Choroid plexus epithelial cell (primary cell): ENCODE measurements at places on chromosomes 7 and 10.
A peak's percentile ranks its signal among the peaks of the same experiment; 100 is the strongest.

DNA sequence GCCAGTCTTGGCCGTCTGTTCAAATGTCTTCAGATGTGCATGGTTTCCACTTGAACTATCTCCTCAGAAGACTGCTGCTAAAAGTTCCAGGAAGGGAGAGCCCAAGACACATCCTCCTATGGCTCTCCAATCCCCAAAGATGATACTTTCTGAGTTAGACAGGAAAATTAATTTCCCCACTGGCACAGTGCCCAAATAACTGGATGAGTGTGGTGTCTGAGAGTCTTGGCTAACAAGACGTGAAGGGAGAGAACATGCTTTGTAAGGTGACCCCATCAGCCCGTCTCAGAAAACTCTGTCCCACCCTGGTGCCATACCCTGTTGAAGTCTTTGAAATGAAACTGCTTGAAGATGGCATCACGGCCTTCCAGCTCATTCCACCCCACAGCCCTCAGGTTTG, 2.9 kb downstream of the PCBD1 start:
- DNase-seq, result no peak

GRCh38 chr7:82723411-82723810, 279.8 kb upstream of the CACNA2D1 start:
- no peak for DNase-seq

DNA sequence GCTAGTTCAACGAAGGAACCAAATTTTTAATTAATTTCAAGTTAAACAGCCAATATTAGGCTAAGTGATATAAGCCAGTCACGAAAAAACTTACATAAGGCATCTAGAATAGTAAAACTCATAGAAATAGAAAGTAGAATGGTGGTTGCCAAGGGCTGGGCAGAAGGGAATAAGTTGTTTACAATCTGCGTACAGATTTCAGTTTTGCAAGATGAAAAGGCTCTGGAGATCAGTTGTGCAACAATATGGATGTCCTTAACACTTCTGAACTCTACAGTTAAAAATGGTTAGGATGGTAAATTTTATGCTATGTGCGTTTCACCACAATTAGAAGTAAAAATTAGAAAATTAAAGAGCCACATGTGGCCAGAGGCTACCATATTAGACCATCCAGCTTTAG, 13.3 kb downstream of the SCRN1 start:
- DNase-seq, result peak; percentile 43

GRCh38 chr7:74709880-74710671, 52.6 kb downstream of the GTF2I start:
- DNase-seq, result peak; percentile 30

DNA sequence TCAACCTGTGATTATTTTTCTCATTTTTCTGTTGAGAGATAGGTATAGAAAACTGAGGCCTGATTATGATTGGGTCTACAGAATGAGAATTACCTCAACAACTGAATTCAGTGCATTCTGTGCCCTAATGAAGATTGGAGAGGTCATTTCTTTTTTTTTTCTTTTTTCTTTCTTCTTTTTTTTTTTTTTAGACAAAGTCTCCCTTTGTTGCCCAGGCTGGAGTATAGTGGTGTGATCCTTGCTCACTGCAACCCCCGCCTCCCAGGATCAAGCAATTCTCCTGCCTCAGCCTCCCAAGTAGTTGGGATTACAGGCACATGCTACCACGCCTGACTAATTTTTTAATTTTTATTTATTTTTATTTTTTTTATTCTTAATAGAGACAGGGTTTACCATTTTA, 95.0 kb upstream of the ARMC3 start:
- DNase-seq, result no peak

DNA sequence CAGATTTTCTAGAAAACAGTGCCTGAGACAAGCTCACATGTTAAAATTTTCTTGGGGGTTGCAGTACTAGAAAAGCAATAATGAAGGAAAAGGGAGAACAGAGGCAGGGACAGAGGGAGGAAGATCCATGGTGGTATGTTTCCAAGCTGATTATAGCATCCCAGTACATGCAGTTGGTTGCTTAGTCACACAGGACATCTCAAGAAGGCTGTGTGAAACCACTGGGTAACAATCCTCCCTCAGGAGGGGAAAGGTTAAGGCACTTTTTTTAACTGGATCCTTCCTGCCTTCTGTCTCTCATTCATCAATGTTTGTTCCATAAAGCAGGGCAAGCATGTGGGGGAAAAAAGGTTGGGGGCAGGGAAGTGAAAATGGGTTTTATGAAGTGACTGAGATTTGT, 6.1 kb upstream of the IMMP2L start:
- DNase-seq, result no peak

DNA sequence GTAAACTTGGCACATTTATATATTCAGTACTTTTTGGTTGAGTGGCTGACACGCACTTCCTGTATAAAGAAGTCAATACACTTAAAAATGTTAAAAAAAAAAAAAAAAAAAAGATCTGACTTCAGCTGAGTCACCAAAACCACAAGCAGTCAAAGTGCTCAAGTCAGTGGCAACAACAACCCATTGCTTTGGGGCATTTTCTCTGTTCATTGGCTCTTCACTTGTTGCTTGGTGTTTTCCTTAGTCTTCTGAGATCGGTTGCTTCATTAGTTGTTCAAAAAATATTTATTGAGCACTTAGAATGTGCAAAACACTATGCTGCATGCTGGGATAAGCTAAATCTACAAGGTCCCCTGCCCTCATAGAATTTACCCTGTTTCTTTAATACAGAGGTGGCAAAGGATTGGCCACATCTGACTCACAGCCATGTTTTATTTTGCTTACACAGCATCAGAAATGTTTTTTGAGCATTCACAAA, 63.7 kb downstream of the ZNRF2 start:
- peak; percentile 96 for DNase-seq

DNA sequence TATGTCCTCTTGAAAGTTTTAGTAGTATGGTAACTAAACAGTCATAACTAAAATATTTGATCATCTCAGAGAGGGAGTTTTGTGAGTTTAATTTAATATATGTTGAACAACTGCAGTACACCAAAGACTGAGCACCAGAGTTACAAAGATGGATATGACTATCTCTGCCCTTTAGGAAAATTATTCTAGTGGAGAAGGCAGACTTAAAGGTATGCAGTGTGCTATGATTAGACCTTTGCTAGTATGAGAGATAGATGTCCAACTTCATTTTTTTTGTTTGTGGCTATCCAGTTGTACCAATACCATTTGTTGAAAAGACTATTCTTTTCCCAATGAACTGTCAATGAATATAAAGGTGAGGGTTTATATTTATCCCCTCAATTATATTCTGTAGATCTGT, 33.4 kb downstream of the AKAP9 start:
- no peak for DNase-seq

DNA sequence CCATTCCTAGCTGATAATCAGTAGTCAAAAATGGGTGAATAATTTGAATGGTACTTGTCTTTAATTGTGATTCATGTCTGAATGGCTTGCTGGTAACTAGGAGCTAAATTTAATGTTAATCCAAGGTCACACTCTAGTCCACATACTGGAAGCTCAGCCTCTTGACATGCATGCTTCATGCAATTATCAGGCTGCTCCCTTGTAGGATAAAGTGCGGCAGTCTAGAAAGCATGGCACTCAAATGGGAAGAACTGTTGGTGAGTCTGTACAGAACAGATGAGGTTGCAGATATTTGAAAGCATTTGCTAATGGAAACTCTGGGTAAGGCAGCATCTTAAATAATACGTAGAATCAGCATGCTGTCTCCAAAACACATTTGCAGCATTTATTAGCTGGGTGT, 499.4 kb downstream of the AUTS2 start:
- DNase-seq, result no peak

GRCh38 chr7:158827411-158828132, 1.7 kb downstream of the ESYT2 start:
- peak; percentile 18 for DNase-seq

DNA sequence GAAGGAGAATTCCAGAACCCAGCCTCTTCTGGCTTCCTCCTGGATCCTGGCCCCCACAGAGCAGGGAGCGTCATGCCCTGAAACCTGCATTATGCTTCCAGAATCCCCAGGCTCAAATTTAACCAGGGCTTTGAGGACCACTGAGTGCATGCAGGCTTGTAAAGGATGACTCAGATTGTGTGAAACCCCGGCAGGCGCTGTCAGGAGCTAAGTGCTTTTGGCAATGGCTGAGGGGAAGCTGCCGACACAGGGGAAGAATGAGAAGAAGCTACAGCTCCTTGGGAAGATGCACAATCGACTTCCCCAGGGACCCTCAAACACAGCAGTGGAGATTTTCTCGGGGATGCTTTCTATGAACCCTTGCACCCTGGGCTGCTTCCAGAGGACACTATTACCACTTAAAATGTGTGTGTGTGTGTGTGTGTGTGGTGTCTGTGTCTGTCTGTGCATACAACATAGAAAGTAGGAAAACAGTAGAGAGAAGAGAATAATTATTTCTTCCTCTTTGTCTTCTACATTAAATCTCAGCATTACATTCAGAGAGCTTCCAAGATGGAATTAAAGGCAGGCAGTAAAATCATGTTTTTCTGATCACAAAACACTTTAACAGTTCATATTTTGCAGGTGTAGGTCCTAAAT, 183.5 kb upstream of the INHBA start:
- DNase-seq, result peak; percentile 95

DNA sequence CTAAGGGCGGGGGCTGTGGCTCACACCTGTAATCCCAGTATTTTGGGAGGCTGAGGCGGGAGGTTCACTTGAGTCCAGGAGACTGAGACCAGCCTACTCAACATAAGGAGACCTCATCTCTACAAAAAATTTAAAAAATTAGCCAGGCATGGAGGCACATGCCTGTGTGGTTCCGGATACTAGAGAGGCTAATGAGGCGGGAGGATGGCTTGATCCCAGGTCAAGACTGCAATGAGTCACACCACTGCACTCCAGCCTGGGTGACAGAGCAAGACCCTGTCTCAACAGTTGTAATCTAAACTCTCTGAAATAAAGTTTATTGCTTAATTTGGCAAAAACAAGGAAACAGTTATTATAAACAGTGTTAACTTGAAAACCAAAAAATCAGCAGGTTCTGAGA, 123.3 kb downstream of the USP6NL start:
- DNase-seq, result peak; percentile 20

DNA sequence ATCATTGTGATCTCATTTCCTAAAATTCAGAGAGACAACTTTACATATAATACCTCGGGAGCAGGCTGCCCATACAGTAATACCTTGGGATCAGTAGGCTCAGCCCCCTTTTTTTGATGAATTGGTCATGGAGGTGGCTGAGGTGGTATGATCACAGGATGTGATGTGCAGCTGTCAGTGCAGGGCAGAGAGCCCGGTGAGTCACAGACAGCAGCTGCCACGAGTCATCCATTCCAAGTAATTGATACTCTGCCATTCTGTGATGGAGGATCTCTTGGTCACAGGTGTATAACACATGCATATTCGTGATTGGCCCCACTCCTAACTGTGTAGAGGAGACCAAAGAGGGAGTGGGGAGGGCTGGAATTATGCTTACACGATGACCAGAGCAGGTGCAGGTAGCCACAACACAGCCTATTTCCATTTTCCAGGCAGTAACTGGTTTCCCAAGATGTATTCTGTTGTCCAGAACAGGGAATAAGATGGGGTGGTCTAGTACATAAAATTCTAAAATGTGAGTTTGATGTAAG, 14.1 kb downstream of the NRCAM start:
- DNase-seq, result no peak

DNA sequence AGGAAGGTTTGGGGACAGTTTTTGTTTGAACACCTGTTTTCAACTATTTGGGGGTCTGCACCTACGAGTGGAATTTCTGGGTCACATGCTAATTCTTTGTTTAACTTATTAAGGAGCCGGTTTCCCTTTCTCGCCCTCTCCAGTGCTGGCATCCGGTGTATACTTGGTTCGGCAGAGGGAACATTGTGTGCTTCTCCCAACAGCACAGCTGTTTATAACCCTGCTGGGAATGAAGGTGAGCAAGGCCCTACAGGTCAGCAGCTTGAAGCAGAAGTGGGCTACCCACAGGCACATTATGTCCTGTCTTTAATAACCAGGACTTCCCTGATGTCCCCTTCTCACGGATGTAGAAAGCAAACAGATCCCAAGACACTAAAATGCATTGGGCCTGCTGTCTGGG, 87.5 kb upstream of the PDCD4 start:
- DNase-seq, result no peak

GRCh38 chr10:23171232-23171876, 20.8 kb upstream of the PTF1A start:
- peak; percentile 53 for DNase-seq

GRCh38 chr7:1704811-1705738, 35.0 kb downstream of the ELFN1 start:
- DNase-seq, result no peak

GRCh38 chr10:11901833-11902475, 78.8 kb downstream of the PROSER2 start:
- peak; percentile 54 for DNase-seq

DNA sequence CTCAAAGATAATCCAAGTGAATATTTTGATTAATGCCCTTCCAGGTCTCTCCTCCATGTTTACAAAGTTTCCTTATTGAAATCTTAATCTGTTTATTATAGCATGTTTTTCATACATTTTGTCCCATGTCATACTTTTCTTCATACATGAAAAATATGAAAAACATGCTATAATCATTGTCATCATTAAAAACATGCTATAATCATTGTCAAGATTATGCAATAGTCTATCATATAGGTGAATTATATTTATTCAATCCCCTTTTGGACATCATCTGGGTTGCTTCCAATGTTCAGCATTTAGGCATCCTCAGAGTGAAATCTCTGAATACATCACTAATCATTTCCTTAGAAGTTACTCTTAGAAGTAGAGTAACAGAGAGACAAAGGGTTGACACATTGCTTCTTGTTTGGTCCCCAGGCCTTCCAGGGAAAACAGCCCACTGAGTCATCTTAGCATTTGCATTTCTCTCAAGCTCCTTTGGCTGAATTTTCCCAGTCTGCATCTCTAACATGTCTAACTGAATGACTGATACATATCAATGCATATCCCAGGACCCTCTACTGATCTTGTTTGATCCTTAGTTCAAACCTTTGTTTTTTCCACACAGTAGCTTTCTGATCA, 87.0 kb downstream of the SGMS1 start:
- no peak for DNase-seq

GRCh38 chr7:44511863-44512468, 21.5 kb upstream of the NUDCD3 start:
- DNase-seq, result no peak

- peak; percentile 81 for DNase-seq
These were observed 784.0 kb downstream of the SUGCT start for GRCh38 chr7:40918701-40919271.

- no peak for DNase-seq
These were observed 112.2 kb downstream of the PTPN20 start for GRCh38 chr10:47023237-47024045.

DNA sequence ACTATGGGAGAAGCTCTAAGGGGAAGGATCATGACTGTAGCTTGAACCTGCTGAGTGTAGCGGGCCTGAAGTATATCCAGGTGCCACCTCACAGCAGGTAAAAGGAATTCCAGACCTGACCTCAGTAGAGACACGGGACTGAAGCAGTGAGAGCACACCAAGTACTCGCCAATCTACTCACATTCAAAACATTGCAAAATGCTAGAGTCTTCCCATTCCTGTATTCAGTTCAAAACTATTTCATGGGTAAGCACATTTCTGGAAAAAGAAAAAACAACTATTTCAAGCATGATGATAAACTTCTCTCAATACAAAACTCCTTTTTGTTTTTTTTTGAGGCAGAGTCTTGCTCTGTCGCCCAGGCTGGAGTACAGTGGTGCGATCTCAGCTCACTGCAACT, 121.9 kb upstream of the AUTS2 start:
- DNase-seq, result peak; percentile 25

GRCh38 chr7:121620953-121621606, 225.0 kb upstream of the FAM3C start:
- no peak for DNase-seq

GRCh38 chr10:26214004-26214403, 2.6 kb upstream of the GAD2 start:
- no peak for DNase-seq
